T-helper 17 cell (primary cell): ENCODE measurements at places on chromosomes 5 and 9. TPM values are rescaled to one million over a fixed set of nuclear protein-coding genes. Genes with fewer than 3 reads are reported as not detected.

GRCh38 chr5:142658278-142658677, 27.6 kb downstream of the FGF1 start:
- H3K27ac ChIP-seq = no peak overlapping the region
- H3K36me3 ChIP-seq = no peaks in the 10 kb centered on the region
- no peak overlapping the region for H3K4me3 ChIP-seq
- no peak for DNase-seq
- H3K4me1 ChIP-seq = peaks cover 3% of the 10 kb centered on the region
- H3K27me3 ChIP-seq = peaks cover 78% of the 10 kb centered on the region

- H3K4me1 ChIP-seq = peaks cover 4% of the 10 kb centered on the region
- DNase-seq = no peak
- H3K36me3 ChIP-seq = no peaks in the 10 kb centered on the region
Measured at GRCh38 chr5:103446813-103447212, 115.8 kb downstream of the NUDT12 start.

DNA sequence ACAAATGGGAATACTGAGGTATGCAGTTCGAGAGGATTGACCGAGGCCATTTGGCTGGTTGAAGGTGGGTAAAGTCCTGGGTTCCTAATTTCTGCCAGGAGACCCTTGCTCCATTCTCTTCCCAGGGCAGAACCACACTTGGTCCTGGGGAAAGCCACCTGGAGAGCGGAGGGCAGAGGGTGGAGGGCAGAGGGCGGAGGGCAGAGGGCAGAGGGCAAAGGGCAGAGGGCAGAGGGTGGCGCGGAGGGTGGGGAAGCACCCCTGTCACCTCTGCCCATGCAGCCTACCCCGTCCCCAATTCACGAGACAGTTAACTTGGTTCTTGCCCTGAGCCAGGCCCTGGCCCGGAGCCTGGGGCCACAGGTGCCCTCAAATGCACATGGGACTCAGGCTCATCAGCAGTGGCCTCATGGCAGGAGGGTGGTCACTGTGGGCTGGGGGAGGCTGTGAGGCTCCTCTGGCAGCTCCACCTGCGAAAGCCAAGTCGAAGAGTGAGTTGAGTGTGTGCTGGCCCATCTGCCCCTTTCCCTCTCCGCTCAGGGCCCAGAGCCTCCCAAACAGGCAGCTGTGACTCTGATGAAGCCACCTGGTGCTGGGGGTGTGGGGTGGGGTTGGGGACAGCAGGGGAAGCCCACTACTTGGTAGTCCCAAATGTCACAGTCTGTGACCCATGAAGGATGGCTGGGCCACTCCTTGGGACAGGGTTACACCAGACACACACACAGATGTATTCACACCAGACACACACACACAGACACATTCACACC, 28.0 kb upstream of the FCN1 start:
- H3K27ac ChIP-seq = no peak overlapping the region
- no peak for DNase-seq
- no peaks in the 10 kb centered on the region for H3K36me3 ChIP-seq
- no peak overlapping the region for H3K4me3 ChIP-seq
- H3K27me3 ChIP-seq = peaks cover 2% of the 10 kb centered on the region
- no peaks in the 10 kb centered on the region for H3K4me1 ChIP-seq

DNA sequence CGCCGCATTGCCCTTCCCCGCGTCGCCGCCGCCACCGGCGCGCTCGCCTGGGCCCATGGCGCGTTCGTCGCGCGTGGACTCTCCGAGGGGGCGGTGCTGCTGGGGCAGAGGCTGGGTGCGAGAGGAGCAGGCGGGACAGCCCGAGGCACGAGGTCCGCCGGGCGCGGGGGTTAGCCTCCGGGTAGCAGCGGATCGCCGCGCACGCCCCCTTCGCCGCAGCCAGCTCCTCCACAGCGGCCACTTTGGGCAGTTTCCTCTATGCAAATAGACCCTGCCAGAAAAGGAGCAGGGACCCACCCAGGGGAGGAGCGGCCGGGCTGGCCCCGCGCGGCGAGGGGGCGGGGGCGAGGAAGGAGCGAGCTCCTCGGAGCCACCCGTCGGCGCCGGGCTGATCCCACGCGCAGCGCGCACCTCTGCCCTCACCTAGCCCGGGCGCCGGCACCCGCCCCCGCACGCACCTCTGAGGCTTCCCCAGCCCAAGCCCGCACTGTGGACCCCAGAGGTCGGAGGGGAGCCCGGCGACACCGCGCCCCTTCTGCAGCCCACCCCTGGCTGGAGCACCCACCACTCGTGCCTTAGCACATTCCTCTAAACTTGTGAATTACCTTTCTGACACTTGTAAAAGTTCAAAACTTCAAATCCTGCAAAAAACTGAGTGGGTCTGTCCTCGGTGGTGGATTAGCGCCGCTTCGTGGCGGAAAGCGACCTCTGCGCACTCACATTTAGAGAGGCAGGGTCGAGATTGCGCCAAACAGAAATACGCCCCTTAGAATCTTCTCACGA, at the start of gene COL23A1:
COL23A1 (minus strand) TSS at position 253 of the 783 bp plus-strand sequence.
- H3K36me3 ChIP-seq = peaks cover 2% of the 10 kb centered on the region
- no peak for DNase-seq
- peaks cover 5% of the 10 kb centered on the region for H3K4me1 ChIP-seq
- peak within 1 kb of the TSS; percentile 83 for H3K4me3 ChIP-seq

- peaks cover 4% of the 10 kb centered on the region for H3K4me1 ChIP-seq
- H3K27ac ChIP-seq = no peak overlapping the region
Measured at GRCh38 chr9:124309667-124310084, 51.9 kb downstream of the NEK6 start.

DNA sequence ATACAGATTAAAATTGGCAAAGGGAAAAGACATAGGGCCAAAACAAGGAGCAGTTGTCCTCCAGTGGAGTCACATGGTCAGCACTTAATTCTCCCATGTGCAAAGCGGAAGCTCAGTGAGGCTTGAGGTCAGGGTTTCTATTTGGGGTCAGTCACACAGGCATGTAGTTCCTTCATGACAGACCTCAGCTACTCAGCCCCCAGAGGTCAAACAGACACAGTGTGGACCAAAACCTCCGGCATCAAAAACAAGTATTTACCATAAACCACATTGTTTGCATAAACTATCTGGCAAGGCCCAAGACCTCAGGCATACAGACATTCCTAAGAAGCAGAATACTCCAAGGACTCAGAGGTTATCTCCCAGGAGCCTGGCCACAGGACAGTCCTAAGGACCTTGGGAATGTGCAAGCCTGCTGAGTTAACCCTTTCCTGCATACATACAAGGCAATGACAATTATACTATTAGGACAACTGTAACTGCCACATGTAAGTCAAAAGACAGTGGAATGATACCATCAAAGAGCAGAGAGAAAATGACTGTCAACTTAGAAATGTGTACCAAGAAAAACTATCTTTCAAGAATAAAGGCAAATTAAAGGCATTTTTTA, 28.7 kb upstream of the FNIP1 start:
- H3K4me1 ChIP-seq = peaks cover 5% of the 10 kb centered on the region
- no peak for DNase-seq
- no peak overlapping the region for H3K27ac ChIP-seq
- peaks cover 4% of the 10 kb centered on the region for H3K36me3 ChIP-seq
- H3K4me3 ChIP-seq = no peak overlapping the region

- H3K27me3 ChIP-seq = no peaks in the 10 kb centered on the region
- no peaks in the 10 kb centered on the region for H3K4me1 ChIP-seq
- H3K36me3 ChIP-seq = no peaks in the 10 kb centered on the region
- no peak overlapping the region for H3K27ac ChIP-seq
Measured at GRCh38 chr9:116039312-116039711, 114.3 kb upstream of the PAPPA start.

DNA sequence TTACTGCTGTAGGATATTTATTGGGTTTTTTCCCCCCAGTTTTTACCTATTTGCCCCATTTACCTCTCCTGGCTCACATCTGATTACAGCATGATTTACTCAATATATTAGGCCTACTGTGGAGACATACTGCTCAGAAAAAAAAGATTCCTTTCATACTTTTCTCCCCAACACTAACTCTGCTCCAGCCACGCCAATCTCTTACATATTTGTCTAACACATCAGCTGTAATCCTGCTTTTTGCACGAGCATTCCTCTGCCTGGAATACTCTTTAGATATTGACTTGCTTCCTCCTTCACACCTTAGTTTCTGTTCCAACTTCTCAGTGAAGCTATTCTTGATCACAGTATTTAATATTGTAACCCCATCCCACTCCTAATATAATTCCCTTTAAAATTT, 158.1 kb upstream of the VCAN start:
- H3K27me3 ChIP-seq = no peaks in the 10 kb centered on the region
- DNase-seq = no peak
- peaks cover 2% of the 10 kb centered on the region for H3K36me3 ChIP-seq
- H3K4me3 ChIP-seq = no peak overlapping the region

DNA sequence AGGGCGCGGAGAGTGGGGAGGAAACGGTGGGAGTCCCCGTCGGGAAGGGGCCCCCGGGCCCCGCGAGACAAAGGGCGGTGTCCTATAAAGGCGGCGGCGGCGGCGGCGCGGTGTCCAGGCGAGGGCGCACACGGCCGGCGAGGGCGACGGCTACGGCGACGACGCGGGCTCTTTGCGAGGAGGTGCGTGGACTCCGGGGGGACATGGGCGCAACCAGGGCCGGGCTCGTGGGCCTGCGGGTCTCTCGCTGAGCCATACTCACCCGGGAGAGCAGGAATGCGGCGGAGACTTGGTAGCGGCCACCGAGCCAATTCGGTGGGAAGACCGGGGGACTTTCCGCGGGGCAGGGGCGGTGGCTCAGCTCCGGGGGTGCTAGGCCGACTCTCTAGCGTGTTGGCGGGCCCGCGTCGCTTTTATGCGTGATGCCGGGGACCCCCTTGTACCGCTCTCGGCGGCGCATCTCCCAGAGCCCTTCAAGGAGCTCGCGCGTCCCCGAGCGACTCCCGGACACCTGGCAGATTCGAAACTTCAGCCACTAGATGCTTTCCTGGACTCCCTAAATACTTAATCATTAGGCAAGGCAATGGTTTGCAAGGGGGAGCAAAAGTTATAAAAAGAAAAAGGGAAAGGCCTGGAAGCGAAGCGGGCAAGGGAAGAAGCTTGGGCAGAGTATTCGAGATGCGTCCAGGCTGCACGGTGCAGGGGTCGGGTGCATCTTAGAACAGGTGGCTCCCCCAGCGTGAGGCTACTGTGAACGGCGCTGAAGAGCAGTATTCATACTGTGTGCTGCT, 5.9 kb upstream of the TAL2 start:
- peak overlapping the region; percentile 81 for H3K4me3 ChIP-seq
- H3K27me3 ChIP-seq = peaks cover 42% of the 10 kb centered on the region
- H3K4me1 ChIP-seq = peaks cover 15% of the 10 kb centered on the region

DNA sequence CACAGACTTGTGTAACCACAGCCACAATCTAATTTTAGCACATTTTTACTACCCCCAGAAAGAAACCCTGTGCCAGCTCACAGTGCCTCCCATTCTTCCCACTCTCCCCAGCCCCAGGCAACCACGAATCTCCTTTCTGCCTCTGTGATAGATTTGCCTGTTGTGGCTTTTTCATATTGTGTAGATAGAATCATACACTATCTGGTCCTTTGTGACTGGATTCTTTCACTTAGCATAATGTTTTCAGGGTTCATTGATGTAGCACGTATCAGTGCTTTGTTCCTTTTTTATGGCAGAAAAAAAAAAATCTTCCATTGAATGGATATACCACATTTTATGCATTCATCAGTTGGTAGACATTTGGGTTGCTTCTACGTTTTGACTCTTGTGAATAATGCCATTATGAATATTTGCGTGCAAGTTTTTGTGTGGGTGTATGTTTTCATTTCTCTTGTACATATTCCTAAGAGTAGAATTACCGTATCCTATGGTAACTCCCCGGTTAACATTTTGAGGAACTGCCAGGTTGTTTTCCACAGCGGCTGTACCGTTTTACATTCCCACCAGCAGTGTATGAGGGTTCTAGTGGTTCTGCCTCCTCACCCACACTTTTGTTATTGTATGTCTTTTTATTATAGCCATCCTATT, 64.5 kb downstream of the RCL1 start:
- no peak for DNase-seq
- no peaks in the 10 kb centered on the region for H3K27me3 ChIP-seq
- no peak overlapping the region for H3K27ac ChIP-seq
- H3K4me3 ChIP-seq = no peak overlapping the region
- peaks cover 15% of the 10 kb centered on the region for H3K36me3 ChIP-seq

DNA sequence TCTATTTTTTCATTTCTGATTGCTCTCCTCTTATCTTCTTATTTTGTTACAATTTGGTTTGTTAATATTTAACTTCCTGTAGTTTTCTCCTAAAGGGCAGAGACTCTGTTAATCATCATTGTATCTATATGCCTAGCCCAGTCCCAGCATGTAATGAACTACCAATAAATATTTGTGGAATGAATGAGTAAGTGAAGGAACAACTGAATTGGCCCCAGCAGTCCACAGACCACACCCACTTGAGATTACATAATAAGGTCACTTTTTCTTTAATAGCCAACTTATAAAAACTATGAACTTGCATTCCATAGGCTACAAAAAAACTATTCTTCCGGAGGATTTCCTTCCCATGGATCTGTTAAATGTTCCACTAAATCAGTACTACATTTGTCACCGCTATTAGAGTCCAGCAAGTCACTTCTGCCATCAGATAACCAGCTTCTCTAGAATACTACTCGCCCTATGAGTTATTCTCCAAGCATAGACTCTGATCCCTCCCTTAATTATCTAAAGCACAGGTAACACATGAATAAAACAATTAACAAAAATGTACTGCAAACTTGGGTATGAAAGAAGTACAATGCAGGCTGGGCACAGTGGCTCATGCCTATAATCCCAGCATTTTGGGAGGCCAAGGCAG, 27.5 kb upstream of the TNPO1 start:
- H3K4me1 ChIP-seq = no peaks in the 10 kb centered on the region
- H3K4me3 ChIP-seq = no peak overlapping the region
- H3K27me3 ChIP-seq = peaks cover 22% of the 10 kb centered on the region
- no peak overlapping the region for H3K27ac ChIP-seq
- H3K36me3 ChIP-seq = no peaks in the 10 kb centered on the region

DNA sequence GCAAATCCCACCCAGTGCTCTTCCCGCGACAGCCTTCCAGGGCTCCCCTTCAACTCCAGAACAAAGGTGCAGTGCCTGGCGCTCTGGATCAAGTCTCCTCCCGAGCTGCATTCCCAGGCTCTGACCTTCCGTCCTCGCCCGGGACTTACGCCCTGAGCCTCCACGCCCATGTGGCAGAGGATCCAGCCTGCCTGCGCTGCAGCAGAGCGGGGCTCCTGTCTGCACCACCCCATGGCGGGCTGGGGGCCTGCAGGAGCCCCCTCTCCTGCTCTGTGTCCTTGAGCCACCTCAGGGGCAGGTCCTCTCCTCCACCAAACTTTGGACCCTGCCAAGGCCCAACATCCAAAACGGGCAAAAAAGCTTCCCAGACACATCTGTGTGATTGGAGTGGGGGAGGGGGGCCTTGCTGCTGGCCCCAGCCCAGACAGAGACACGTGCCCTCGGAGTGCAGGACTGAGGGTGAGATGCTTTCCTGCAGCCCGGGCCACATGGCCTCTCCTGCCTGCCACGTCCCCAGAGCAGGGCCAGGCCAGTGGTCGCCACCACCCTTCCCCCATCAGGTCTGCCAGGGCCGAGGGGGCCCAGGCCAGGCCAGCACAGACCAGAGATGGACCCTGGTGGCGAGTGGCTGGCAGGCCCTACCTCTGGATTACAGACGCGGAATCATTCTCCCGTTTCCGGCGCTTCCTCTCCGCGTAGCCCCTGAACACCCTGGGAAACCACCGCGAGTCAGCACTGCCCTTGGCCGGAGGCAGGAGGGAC, 4.4 kb downstream of the NSMF start:
- peaks cover 15% of the 10 kb centered on the region for H3K4me1 ChIP-seq
- no peak overlapping the region for H3K27ac ChIP-seq
- peak overlapping the region; percentile 64 for H3K4me3 ChIP-seq
- no peak for DNase-seq

Gene SPATA31E1
- total RNA-seq = not detected

Gene ANKRD34B
- total RNA-seq = not detected

Gene SHC3
- total RNA-seq = not detected

Gene FAXDC2
- total RNA-seq = 36.8 TPM

Gene ZNF608
- total RNA-seq = 0.16 TPM

Gene LCN6
- total RNA-seq = not detected
